GM18507 (cell line): ENCODE measurements at places on chromosomes 2 and 18.

DNA sequence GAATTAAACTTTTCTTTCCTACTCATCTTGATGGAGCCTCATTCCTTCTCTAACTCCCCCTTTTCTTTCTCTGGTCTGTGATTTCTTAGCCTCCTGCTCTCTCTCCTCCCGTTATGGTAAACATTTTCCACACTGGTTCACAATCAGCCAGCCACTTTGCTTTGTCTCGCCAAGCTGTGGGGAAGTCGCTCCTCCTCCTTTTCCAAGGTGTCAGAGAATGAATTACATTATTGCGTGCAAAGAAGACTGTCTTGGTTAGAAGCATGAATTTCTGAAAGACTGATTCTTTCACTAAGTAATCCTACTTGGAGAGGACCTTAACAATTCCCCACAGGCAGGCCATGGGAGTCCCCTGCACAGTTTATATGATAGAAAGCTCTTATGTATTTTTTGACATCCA is 46.1 kb downstream of the RASGRP3 start:
- no peak for DNase-seq

DNA sequence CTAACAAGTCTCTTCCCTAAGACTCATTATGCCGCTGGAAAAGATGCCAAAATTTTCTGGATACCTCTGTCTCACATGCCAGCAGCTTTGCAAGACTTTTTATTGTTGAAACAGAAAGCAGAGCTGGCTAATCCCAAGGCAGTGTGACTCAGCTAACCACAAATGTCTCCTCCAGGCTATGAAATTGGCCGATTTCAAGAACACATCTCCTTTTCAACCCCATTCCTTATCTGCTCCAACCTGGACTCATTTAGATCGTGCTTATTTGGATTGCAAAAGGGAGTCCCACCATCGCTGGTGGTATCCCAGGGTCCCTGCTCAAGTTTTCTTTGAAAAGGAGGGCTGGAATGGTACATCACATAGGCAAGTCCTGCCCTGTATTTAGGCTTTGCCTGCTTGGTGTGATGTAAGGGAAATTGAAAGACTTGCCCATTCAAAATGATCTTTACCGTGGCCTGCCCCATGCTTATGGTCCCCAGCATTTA is 26.3 kb downstream of the DHRS9 start:
- no peak for DNase-seq

DNA sequence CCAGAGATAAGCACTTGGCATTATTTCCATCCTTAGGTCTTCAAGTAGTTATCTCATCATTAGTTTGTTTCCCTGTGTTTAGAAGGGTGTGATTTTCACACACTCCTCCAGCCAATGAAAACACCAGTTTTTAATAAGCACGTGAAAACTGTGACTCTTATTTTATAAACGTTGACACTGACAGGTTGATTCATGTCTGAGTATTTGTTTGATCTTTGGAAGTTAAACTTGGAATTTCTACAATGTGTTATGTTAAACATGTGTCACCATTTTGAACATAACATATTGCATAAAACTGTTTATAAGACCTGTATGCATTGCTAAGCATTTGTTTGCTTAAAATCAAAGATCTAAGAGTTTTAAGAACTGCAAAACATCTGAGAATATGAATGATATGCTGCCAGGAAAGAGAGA is 27.6 kb downstream of the SLC40A1 start:
- no peak for DNase-seq

- DNase-seq = no peak
Measured at GRCh38 chr2:135798275-135798705, 38.7 kb downstream of the LCT start.

- no peak for DNase-seq
Measured at GRCh38 chr2:101714118-101714517, 16.6 kb downstream of the MAP4K4 start.

DNA sequence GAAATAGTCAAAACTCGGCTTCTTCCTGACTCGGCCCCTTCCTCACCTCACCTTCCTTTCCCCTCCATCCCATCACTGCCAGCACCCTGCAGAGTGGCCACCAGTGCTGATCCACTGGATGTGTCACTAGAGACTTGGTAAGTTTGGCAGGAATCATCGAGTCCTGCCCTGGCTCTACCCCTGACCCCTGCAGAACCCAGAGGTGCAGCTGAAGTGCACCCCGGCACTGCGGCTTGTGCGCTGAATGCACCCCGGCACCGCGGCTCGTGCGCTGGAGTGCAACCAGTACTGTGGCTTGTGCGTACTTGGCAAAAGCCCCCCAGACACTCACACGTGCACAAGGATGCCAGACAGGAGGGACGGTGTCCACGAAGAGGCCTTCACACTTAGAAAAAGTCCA is 206.5 kb downstream of the SNTG2 start:
- DNase-seq = no peak
